HFFc6 (cell line): ENCODE measurements at places on chromosomes 1 and 21. TPM values are rescaled to one million over a fixed set of nuclear protein-coding genes. Genes with fewer than 3 reads are reported as not detected.

PRR9 gene
- not detected in 2 replicates for total RNA-seq

DNA sequence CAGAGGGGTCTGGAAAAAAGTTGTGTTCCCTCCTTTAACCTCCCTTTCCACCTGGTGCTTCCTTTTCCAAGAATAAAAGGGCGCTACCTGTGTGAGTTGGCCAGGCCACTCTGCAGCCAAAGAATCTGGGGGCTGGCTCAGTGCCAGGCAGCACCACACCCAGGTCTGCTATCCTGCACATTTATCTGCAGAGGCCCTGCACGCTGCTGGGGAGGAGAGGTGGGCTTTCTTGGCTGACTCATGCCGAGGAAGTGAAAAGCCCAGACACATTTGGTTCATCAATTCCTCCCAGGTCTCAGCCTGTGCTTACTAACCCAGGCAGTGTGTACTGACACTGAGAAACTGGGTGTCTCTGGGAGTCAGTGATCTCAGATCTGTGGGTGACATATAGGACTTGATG is 79.8 kb upstream of the F3 start:
- DNase-seq = peak; percentile 17

DNA sequence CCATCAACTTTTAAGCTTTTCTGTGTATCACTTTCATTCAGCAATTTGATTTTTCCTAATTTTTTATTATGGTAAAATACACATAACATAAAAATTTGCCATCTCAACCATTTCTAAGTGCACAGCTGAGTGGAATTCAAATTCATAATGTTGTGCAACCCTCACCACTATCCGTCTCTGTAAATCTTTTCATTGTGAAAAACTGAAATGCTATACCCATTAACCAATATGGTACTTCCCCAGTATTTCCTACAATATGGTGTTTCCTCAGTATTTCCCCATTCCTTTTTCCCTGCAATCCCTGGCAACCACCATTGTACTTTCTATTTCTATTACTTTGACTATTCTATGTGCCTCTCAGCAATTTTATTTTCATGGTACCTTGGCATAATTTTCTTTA is 6.8 kb downstream of the STPG1 start:
- DNase-seq = no peak

S100A7 gene
- not detected in 3 replicates for total RNA-seq

RGS16 gene
- total RNA-seq = 0.34 and 0.47 TPM in 2 replicates

- peak; percentile 11 for DNase-seq
These were observed at the start of gene GSTM1 for GRCh38 chr1:109687641-109688499. GSTM1 (plus strand) TSS chr1:109687817; CDS start chr1:109687874, 57 bp downstream.

DNA sequence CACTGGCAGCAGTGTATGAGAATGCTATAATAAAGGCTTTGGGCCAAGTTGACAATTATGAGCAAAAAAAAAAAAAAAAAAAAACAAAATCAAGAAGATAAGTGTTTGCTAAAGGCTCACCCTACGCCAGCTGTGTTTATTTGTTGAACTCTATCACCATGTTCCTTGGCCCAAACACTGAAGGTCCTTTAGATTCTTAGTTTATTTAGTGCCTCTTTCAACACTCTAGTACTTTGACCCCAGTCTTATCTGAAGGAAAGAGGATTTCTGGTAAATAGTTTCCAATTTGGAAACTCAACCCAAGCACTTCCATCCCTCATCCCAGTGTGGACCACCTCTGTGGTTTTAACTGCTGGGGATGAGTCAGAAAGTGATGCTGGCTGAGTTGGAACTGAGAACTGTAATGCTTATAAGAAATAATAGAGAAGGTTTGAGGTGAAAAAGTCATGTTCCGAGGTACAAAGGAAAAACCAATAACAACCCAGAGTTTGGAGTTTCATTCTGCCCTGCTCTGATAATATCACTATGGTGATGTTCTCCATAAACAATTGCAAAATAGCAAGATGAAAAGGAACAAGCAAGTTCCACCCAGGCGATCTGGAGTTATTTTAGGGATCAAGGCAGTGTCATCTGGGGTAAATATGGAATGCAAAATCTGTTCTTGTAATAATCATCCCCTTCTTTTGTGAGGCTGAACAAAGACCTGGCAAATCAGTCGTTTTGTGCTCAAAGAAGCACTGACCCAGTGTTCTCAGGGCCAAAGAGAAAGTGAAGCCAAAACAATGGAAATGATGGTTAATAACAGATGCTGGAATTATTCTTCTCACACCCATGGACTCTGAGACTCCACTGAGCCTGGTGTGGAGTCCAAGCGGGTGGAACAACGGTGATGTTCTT is 19.7 kb upstream of the CAPZB start:
- peak; percentile 68 for DNase-seq

FNDC10 gene
- 1.8 to 5.1 TPM (median 3.9 TPM) in 3 replicates for total RNA-seq

DNA sequence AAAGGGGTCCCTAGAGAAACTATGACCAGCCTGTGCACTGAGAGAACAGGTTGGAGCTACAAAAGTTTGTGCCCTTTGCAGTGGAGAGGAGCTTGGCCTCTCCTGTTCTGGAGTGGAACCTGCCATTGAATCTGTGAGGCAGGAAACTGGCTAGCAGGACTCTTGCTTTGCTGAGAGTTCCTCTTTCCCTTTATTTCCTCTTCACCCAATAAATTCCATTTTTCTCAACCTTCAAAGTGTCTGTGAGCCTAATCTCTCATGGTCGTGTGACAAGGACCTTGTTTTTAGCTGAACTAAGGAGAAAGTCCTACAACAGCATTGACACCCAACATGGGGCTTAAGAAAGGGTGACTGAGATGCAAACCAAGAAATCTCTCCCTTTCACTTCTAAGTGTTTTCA is 42.7 kb upstream of the FASLG start:
- no peak for DNase-seq

GJA9 gene
- total RNA-seq = not detected in 3 replicates

MAGI3 gene
- total RNA-seq = 5.8 and 7.6 TPM in 2 replicates

GRCh38 chr1:23566304-23566703 is 7.0 kb upstream of the ID3 start:
- no peak for DNase-seq

DNA sequence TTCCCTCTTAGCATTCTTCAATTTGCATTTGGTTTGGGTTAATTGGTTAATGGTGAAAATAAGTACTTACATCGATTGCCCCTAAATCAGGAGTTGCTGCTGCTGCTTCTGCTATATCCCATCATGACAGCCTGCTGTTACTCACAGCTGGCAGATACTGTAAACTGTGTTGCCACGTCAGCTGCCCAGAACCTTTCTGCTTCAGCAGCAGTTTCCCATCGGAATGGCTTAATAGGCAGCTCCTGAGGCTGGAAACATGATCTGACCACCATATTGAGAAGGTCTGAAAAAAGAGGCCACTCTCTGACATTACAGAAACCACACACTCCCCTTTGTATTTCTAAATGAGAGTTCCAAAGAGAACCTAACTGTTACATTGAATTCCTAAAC is 14.3 kb upstream of the SEC16B start:
- peak; percentile 85 for DNase-seq

TNFRSF9 gene
- not detected in 3 replicates for total RNA-seq

- peak; percentile 46 for DNase-seq
These were observed 176.7 kb downstream of the TTLL7 start for GRCh38 chr1:83822208-83822607.

TTLL7 gene
- 5.2 and 8.4 TPM in 2 replicates for total RNA-seq

DNA sequence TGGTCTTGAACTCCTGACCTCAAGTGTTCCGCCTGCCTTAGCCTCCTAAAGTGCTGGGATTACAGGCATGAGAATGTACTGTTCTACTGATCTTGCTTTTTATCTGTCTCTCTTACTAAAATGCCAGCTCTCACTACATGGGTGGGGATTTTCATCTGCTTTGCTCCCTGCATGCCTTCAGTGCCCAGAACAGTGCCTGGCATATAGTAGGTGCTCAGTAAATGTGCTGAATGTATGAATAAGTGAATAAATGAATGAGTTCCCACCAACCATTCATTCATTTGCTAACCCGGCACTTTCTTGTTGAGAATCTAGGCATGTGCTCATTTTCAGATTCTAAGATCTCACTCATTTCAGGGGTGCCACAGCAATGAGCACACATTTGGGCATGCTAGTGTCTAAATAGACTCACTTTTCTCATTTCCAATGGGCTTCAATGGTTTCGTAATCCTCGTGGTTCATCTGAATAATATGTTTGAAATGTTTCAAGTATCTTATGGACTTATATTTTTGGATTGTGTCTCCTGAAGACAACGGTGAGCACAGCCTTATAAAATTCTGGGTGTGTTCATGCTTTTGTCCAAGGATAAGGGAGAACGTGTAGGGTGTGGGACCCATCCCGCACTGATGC is 7.6 kb downstream of the DHRS3 start:
- peak; percentile 52 for DNase-seq

GRCh38 chr1:232574889-232575762 is 54.8 kb downstream of the SIPA1L2 start:
- no peak for DNase-seq

GRCh38 chr1:92937731-92938130 is 23.5 kb downstream of the DIPK1A start:
- DNase-seq = no peak

GRCh38 chr21:42660118-42660470 is 6.7 kb downstream of the PDE9A start:
- DNase-seq = no peak

GRCh38 chr1:192610112-192610889 is 25.6 kb upstream of the RGS13 start:
- peak; percentile 22 for DNase-seq

GRCh38 chr1:60924964-60925798 is 157.2 kb upstream of the NFIA start:
- DNase-seq = no peak

GRCh38 chr1:26021647-26022403 is at the start of gene EXTL1:
EXTL1 (plus strand) TSS chr1:26021775; CDS start chr1:26022647, 872 bp downstream.
- peak; percentile 39 for DNase-seq

- DNase-seq = no peak
These were observed 14.1 kb downstream of the CNR2 start for GRCh38 chr1:23899070-23899469.

- peak; percentile 54 for DNase-seq
These were observed 11.7 kb downstream of the PDIK1L start for GRCh38 chr1:26122988-26123973.

GRCh38 chr1:188769181-188769580 is 1708.5 kb downstream of the BRINP3 start:
- no peak for DNase-seq

DNA sequence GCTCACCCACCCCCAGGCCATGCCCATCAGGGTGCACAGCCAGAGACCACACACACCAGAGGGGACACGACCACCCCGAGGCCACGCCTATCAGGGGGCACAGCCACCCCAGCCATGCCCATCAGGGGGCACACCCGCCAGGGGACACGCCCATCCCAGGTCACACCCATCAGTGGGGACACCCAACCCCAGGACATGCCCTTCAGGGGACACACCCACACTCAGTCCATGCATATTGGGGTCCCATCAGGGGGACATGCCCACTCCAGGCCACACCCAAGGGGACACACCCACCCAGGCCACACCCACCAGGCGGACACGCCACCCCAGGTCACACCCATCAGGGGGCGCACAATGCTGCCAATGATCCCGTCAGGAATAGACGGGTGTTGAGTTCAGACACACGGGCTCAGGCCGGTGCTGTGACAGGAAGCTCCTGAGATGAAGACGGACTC is 20.7 kb downstream of the MCM3AP start:
- DNase-seq = no peak

GRCh38 chr1:101101360-101101759 is 75.8 kb upstream of the DPH5 start:
- DNase-seq = peak; percentile 2

GBP2 gene
- 0.40 to 0.74 TPM (median 0.54 TPM) in 3 replicates for total RNA-seq

DNA sequence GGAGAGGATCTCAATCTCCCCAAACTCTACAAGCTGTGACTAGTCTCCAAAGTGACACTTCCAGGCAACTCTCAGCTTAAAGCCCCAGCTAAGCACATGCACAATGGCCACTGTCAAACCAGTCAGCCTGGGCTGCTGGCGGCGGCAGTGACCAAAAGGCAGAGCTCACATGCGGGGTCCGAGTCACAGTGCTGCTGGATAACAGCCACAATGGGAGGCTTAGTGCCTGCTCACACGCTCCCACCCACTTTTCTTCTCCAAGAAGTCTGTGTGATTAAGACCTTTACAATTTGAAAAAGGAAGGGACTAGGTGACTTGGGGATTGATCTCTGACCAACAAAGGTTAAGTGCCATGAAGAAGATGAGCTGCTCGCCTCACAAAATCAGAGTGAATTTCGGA is 16.8 kb downstream of the RIPK4 start:
- DNase-seq = no peak

DNA sequence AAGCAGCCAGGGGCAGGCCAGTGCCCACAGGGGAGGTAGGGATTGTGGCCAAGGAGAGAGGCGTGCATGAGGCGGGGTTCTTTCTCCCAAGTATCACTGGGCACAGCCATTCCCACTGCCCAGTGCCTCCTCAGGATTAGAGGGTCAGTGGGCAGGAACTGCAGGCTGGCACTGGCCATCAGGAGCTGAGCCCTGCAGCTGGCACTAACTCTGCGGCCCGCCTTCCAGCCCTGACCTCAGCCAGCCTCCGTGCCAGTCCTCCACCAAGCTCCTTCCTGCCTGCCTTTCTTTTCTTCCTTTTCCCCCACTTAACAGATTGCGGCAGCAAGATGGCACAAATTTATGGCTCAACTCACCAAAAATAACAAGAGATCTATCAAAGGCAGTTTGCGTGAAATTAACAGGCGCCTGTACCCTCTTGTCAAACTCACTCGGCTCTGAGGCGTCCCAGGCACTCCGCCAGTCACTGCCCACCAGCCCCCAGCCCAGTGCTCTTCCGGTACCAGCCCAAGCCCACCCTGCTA is 11.1 kb downstream of the ADGRB2 start:
- DNase-seq = no peak

KCNC4 gene
- total RNA-seq = 8.8 to 22.4 TPM (median 17.6 TPM) in 3 replicates

DNA sequence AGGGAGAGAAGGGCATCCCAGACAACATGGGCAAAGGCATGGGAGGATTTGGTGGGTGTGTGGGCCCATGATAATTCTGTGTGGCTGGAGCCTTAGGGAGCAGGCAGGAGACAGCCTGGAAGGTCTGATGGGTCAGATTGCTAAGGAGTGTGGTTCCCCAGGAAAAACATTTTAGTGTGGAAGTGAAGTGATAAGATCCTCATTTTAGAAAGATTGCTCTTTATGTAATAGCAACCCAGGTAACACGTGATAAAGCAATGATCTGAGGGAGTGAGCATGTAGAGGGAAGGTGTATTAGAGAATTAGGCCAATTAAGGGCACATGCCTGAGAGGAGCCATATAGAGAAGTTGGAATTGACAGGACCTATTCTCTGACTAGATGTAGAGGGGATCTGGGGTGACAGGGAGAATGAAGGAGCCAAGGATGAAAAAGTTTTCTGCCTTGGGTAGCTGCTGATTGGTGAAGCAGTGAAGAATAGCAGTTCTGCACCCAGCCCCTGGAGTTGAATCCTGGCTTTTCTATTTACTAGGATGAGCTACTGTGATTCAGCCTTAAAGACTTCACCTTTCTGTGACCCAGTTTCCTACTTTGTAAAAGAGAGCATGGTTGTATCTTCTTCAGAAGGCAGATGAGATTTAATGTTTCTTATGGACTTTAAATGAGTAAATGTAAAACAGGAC is 18.7 kb upstream of the SLAMF6 start:
- DNase-seq = no peak

GRCh38 chr1:29017235-29017634 is 102.9 kb downstream of the EPB41 start:
- no peak for DNase-seq

FAM151A gene
- not detected in 3 replicates for total RNA-seq

GRCh38 chr1:119713039-119713748 is 1.5 kb downstream of the PHGDH start:
- DNase-seq = peak; percentile 10

- no peak for DNase-seq
These were observed 205.1 kb upstream of the EDN2 start for GRCh38 chr1:41689558-41689981.
